ENCODE measurements at places on chromosomes 6 and 20.

DNA sequence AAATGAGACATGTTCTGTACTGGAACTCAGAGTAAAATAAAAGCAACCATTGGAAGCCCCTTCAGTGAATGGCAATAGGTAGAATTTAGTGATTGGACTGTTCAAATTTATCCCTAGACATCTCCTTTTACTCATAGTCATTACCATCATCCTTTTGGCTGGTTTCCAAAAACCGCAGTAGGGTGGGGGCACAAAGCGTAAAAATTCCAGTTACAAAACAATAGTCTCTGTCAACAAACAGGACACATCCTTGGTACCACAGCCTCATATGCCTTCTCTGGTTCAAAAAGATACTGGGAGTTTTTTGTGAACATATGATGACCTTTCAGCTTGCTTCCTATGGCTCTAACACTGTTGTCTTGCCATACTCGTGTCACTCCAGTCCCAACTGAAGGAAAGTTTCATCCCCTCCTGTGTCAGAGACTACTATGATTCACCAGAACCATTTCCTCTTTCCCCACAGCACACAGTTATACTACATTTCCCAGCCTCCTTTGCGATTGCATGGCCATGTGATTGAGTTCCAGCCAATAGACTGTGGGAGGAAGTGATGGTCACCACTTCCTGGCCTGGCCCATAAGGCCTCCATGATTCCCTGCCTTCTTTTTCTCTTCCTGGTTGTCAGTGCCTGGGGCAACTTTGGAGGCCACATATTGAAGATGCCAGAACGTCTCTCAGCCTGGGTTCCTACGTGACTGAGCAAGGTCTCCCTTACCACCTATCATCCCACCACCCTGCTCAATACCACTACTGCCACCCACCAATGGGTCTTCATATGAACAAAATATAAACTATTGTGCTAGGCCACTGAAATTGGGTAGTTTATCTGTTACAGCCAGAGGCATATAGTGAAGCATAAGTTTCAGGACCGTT, 162.4 kb downstream of the ID4 start:
- no peak for DNase-seq

- no peak for DNase-seq
Measured at GRCh38 chr20:30598460-30599230, 658.8 kb upstream of the DEFB115 start.

- DNase-seq = no peak
Measured at GRCh38 chr6:52375780-52376556, 14.0 kb downstream of the PAQR8 start.

- DNase-seq = no peak
Measured at GRCh38 chr20:48405909-48406308, 421.9 kb downstream of the PREX1 start.

DNA sequence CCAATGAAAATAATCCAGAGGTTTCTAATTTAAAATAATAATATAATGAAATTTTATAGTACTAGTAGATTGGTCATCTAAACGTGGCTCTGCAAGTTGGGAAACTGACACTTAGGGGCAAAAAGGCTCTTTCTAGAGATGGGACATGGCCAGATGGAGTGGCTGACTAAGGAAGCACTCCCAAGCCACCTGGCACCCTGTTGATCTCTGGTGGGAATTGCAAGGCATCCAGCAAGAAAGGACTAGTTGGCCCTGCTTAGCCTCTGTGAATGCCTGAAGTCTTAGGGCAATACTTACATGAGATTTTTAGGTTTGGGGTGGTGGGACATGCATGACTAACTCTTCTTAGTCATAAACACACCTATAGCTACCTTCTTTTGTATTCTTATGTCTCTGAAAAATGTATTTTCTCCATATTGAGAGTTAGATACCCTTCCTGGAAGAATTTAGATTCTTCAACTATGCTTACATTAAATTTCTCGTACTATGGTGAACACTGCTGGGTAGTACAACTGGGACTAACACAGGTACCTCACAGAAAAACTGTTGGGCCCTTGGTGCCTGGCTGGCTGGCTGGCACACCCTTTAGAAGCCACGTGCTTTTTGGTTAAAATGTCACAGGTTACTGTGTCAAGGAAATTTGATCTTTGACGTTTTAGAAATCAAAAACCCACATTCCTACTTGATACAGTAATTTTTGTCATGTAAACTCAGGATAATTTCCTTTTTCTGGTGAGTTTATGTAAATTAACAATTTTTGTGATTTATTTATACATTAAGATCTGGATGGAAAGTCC, 25.0 kb upstream of the SH3BGRL2 start:
- no peak for DNase-seq

DNA sequence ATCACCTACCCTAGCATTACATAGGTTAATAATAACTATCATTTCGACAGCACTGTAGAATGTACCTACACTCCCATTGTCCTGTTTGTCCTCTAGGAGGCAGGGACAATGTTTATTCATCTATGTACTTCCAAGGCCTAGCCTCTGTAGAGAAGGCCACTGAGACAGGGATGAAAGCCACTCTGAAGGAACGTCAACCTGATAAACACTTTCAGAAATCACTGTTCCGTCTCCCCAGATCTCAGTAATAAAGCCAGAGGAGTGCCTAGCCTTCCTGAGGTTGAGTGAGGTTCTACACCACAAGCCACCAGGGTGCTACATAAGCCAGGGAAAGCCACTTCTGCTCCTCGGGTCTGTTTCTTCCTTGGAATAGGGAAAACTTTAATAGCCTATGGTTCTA, 44.8 kb downstream of the POPDC3 start:
- no peak for DNase-seq

DNA sequence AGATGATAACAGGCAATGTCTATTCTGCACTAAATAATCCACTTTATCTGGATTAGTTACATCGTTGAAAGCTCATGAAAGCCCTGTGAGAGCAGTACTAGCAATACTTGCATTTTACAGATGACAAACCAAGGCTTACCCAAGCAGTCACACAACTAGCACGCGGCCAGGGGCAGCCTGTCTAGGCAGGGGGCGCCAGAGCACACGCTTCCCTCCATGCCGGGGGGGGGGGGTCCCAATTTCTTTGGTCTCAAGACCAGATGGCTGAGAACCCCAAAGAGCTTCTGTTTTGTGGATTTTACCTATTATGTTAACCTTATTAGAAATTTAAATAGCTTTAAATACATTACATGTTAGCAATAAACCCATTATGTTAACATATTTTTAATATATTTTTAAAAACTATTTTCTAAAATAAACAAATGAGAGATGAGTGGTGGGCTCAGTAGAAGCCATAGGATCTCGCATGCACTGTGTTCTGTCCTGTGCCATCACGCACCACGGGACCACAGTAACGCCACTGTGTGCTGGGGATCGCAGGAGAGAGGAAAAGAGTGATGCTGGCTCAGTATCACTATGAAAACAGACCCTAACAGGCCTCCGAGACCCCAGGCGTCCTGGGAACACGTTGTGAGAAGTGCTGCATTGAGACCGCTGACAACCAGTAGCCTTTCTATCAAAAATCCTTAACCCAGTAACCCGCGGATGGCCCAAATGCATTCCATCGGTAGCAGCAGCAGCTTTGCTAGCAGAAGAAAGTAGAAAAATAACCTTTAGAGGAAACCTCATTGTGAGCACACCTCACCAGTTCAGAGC, 5.3 kb upstream of the PRR18 start:
- DNase-seq = peak; percentile 20

- no peak for DNase-seq
Measured at GRCh38 chr6:160348223-160349019, at the start of gene SLC22A3. Gene SLC22A3 (plus strand): TSS chr6:160348378. CDS start chr6:160348420, 42 bp downstream.

DNA sequence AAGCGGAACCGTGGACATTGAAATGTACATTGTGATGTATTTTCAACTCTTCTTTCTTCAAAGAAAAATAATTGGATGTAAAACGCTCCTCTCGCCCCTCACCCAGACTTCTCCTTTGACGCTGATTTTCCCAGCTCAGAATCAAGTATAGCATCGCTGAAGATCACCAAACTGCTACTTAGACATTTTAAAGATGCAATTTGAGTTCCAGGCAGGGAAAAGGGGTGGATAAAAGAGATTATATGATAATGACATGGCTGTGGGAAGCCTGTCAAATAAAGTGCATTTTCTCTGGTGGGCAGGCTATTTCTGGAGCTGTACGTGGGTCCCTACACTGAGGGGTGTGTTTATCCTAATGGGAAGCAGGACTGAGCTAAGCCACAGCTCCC, 240.4 kb downstream of the CDC5L start:
- DNase-seq = no peak

GRCh38 chr6:110795271-110795670, 20.0 kb downstream of the CDK19 start:
- no peak for DNase-seq

- no peak for DNase-seq
Measured at GRCh38 chr20:56111961-56112730, 106.8 kb upstream of the CBLN4 start.

Data from HFF-Myc (cell line).